ENCODE measurements at places on chromosomes 6 and 20.

DNA sequence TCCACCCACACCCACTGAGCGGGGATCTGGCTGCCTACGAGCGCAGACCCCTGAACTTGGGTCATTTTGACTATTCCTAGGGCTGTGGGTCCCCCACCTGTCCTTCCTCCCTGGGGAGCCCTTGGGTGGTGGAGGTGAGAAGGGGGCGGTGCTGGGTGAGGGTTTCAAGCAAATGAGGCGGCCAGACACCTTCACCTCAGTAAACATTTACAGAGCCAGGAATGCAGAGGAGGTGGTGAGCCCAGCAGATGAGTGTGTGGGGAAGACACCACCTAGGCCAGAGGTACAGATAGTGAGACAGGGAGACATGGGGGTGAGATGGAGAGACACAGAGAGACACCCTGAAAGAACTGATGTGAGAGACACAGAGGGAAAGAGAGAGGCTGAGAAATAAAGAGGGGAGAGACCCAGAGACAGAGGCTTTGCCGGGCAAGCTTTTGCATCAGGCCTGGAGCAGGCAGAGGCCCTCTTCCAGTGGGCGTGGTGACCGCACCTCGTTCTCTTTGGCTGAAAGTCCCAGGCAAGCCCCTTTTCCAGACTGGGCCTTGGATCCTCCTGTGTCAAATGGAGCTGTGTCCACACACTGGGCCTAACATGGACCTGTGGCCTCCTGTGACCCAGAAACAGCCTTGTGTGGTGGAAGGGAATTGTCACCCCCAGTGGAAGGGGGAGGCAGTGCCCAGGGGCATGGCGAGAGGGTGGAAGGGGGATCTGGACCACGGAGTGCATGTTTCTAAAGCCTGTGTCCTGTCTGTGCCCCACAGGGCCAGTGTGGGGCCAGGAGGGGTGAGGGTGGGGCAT, 29.7 kb downstream of the CEBPB start:
- DNase-seq = no peak

GRCh38 chr6:144176043-144176442, 25.7 kb downstream of the STX11 start:
- DNase-seq = no peak

DNA sequence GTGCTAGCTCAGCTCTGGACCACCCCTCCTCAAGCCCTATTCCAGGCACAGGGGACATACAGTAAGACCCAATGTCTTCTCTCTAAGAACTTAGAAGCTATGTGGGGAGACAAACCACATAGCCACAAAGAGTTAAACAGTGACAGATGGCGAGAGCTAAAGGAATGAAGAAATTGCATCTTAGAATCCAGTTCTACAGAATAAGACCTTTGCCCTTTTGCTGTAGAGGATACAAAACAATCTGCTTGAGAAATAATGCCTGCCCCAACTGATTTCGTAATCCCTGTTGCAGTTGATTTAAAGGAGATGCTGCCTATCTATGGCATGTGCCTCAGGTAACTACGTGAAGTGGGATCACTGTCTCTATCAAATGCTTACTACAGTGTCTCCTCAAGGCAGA, 31.2 kb downstream of the TNFRSF21 start:
- DNase-seq = no peak

DNA sequence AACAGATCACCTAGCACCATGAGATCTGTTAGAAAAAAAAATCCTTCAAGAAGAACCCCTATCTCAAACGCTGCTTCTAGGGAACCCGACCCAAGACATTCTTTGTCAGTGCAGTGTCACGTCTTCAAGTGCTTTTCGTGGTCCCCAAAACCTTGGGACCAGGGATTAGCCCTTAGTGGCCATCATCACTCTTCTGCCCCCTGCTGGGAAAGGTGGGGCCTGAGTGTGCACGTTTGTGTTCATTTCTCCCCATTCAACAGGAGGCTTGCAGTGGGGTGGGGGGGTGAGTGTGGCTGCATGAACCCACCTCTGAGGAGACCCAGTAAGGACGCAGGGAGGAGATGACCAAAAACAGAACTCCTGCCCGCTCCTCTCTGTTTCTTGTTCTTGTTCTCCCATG, 218.2 kb upstream of the RNF24 start:
- DNase-seq = no peak

- DNase-seq = no peak
Observed at GRCh38 chr6:108619431-108620197, 58.9 kb downstream of the FOXO3 start.

GRCh38 chr6:168018664-168019063, 21.2 kb downstream of the KIF25 start:
- DNase-seq = no peak

- no peak for DNase-seq
Observed at GRCh38 chr6:111939902-111940301, 66.7 kb upstream of the FYN start.

DNA sequence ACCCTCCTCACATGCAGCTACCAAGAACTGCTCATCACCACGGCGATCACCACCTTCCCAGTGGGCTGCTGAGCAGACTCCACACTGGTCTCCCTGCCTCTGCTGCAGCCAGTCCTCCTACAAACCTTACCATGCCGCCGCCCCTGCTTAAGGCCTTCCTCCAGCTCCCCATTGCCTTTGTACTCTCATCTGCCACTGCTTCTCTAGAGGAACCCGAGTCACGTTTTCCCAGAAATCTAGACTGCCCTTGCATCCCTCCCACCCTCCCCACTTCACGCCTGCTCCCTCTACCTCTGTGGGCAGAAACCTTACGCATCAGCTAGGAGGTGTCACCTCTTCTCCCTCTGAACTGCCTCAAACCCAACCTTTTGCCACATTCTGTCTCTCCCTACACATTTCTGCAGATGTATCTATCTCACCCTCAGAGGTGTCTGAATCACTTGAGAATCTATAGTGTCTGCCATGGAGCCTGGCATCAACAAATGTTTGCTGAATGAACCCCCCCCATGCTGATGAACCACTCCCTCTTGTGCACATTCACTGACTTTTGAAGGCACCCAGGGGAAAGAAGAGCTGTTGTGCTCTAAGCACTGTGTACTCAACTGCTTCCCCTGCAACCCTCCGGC, 4.3 kb downstream of the E2F1 start:
- DNase-seq = no peak

DNA sequence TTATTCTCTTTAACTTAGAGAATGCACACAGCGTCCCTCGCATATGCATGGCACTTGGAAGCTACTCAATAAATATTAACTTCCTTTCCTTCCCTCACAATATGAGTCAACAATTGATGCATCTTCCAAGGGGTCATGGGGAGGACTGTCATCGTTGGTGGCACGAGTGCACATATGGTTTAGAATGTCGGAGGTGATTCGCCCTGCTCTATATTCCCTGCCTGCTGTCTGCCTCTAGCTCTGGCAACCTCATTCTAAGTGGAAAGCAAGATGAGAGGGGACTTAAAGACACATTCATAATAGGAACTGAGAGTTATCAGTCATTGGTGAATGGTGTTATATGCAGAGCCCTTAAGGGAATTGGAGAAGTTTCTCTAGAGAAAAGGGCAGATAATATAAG, 44.6 kb downstream of the MAK start:
- no peak for DNase-seq

DNA sequence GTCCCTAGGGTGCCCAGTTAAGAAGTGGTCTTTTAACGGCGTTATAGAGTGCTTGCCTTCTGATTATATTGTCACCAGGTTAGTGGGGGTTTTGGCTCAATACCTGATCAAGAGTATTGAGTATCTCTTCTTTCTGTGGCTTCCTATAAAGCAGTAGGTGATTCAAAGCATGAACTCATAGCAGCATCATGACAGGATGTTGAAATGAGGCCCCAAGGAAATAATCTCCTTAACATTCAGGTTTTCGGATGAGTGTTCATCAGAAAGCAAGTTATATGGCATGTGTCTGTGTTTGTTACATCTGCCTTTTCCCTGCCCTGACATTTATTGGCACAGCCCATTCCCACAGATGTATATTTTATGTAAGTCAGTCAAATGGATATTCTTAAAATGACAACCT, 301.0 kb downstream of the FARS2 start:
- no peak for DNase-seq

GRCh38 chr6:72966628-72967280, 258.5 kb downstream of the KHDC1L start:
- DNase-seq = no peak

DNA sequence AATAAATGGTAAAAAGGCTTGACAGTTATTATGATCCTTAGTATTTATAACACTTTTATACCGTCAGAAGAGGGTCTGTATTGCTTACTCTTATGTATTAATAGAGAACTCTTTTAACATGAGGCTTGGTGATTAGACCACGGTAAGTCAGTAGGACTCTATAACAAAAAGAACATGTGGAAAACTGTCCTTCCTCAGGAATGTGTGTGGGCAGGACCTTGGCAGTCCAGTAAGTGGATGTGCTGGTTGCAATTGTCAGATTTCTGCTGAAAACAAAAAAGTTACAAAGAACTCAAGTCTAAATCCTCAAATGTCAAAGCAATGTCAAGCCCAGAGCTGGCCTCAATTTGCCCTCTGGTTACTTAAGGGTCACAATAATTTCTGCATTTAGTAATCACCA, 81.1 kb downstream of the PLCG1 start:
- DNase-seq = no peak

- DNase-seq = no peak
Observed at GRCh38 chr20:5660346-5660745, 89.9 kb upstream of the SHLD1 start.

GRCh38 chr6:121897337-121897760, 461.9 kb downstream of the GJA1 start:
- no peak for DNase-seq
